NK-92 treated with Interleukin-12 subunit alpha and Interleukin-12 subunit beta, amount 100 ng/mL, for 24 hours (cell line): ENCODE measurements at places on chromosomes 1 and 21.

GRCh38 chr1:160747717-160748116 lies 8.7 kb downstream of the SLAMF7 start:
- no peak for DNase-seq

- no peak for DNase-seq
Measured at GRCh38 chr1:237863234-237863633, 27.5 kb downstream of the ZP4 start.

DNA sequence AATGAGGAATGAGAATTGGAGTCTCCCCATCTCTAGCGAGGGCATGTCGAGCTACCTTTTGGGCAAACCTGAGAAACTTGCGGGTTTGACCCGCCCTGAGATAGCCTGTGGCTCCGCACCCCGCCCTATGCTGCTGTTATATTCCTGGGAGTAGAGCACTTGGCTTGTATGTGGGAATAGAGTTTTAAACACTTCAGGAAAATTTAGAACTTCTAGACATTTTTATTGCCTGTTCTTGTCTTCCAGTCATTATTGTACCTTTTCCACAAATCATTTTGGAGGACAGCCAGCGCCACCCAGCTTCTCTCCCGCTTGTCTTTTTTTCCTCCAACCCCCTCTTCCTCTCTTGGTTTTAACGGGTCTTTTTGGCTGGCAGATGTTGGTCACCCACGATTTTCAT lies 738 bp downstream of the GNPAT start:
- no peak for DNase-seq

DNA sequence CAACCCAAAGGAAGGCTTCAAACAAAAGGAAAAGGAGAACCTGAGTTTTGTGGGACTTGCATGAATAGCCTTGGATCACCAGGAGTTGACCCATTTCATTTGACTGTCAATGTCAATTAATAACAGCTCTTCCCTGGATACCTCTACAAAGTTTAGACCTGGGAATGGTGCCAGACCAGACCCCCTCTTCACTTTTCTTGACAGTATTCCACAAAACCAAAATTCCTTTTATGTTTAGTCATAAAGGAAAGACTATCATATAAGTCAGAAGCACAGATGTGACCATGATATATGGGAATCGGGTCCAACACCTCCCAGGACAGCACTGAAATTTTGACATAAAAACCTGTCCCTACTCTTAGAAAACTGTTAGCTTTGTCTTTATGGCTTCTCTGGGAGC lies 191.8 kb downstream of the LYPLAL1 start:
- no peak for DNase-seq

DNA sequence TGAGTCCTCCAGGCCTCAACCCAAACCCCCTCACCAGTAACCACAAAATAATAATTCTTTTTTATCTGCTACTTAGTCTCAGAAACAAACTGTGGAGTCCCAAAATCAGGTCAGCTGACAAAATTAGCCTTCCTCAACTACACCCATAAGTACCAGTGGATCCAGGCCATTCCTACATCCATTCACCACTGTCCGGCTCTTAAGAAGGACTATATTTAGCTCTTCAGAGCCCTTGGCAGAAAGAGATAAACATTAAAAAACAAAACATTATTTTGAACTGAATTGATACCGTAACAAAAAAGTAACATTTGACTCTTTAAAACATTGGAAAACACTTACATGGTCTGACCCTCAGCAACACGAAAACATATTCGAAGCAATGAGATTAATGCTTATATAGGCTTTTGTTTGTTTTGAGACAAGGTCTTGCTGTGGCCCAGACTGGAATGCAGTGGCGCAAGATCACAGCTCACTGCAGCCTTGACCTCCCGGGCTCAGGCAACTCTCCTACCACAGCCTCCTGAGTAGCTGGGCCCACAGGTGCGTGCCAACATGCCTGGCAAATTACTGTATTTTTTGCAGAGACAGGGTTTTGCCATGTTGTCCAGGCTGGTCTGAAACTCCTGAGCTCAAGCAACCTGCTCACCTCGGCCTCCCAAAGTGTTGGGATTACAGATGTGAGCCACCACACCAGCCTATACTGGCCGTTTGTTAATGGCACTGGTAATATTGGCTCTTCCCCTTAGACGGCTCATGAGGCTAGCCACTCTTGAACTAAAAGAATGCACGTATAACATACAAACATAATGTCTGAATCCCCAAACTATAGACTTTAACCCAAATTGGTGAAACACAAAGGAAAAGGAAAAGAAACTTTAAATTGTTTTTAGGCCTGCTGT lies 330.7 kb downstream of the SMYD3 start:
- no peak for DNase-seq

- DNase-seq: no peak
Measured at GRCh38 chr1:220927442-220927841, 48.2 kb downstream of the HLX start.

- DNase-seq: no peak
Measured at GRCh38 chr1:15068152-15068551, 85.4 kb upstream of the TMEM51 start.

DNA sequence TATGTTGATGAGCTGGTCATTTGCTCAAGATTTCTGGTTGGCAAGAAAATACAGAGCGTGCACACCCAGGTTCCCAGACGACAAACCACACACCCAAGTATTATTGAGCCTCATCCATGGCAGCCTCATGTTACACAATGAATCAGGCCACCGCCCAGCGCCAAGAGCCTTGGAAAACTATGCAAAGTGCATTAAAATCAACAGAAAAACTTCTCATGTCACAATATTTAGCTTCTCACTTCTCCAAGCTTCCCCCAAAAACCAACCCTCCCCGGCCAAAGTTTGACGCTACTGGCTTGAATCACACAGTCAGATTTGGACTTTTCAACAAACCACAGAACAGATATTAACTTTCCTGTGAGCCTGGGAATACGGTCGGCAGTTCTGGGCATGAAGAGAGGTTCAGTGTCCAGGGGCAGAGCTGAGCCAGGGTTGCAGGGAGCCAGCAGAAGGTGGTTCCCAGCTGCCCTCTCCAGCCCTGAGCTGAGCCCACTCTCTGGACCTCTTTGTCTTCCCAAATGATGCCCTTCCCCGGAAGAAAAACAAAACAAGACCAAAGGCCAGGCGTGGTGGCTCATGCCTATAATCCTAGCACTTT lies 71.1 kb downstream of the SETD4 start:
- no peak for DNase-seq

DNA sequence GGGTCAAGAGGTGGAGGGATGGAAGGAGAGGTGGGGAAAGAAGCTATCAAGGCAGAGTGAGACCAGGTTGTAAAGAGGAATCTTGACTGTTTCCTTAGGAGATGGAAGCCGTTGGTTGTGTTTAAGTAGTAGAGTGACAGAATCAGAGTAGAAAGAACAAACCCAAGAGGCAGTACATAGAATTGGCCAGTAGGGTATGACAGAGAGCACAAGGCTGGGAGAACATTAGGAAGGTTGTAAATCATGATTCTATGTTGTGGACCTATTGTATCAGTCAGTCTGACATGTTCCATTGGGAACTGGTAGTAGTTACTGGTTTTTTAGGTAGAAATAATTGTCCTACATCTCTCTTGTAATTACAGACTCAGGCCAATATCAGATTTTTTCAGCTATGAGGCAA lies 486.9 kb upstream of the USP24 start:
- DNase-seq: no peak

DNA sequence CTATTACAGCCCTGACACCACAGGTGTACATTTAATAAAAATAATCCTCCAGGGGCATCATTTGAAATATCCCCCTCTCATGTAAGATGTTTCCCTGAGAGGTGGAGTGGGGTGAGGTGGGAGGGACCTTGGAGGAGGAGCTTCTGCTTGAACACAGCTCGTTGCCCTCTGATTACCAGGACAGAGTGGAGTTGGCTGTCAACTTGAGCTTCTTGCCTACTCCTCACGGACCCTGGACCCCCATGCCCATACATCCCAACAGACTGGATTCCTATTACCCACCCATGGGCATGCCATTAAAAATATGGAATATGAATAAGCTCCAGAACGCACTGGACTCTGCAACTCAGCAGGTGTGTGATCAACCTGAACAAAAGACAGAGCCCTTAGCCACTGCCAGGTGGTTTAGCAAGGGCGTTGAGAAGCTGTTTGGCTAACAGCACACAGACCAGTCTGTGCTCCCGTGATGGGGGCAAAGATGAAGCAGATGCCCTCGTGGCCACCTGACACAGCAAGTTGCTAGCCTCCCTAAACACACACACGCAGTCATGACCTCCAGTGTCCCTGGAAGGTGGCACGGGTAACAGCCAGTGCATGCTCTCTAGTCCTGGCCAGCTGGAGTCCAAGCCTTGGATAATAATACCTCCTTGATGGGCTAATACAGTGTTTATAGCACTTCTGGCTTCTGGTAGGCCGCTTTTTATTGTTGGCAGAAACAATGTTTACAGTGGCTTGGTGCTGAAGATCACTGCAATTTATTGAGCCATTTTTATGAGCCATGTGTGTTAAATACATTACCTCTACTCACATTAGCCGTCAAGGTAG lies 155.0 kb downstream of the TOMM20 start:
- no peak for DNase-seq

DNA sequence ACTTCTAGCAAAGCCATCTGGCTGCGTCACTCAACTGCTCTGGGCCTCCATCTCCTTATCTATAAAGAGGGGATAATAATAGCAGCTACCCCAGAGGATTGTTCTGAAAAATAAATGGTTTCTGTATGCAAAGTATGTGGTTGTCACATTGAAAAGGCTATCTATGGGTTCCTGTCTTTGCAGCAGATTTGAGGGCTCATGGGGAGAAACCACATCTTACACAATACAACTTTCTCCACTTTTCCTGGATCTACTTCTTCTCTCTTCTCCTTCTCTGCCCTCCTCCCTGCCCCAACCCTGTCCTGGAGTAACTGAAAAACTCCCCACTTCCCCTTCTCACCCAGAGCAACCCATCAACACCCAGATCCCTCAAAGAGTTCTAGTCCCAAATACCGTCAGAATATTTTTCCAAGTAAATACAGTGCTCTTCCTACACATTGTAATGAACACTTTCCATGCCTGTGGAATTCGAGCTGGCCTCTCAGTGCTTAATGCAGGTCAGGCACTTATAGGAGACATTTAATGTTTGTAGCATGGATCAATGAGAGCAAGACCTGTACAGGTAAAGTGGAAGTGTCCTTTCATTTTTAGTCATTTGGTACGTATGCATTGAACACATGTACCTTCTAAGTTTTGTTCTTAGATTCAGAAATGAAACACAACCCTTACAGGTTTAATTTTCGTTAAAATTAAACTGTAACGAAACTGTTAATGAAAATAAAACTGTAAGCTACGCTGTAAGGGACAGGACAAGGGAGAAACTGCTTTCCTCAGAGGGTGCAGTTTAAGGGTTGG lies 131.9 kb downstream of the AK5 start:
- no peak for DNase-seq

GRCh38 chr1:9852410-9853248 lies 28.9 kb upstream of the CLSTN1 start:
- DNase-seq: no peak

DNA sequence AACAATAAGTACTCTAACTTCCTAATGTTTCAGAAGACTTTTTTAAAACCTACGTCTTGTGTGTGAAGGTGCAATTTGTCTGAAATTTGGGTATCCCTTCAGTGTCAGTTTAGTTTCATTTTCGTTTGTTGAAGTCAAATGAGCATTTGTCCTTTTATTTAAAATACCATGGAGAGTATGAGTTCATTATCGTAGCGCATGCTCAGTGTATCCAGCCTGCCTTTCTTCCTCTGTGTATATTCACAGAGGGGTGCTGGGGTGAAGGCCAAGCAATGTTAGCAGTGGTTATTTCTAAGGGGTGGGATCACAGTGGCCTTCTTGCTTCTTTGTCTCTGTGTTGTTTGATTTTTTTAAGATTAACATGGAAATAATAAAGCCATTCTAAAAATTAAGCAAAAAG lies 43.2 kb downstream of the CNN3 start:
- DNase-seq: no peak

DNA sequence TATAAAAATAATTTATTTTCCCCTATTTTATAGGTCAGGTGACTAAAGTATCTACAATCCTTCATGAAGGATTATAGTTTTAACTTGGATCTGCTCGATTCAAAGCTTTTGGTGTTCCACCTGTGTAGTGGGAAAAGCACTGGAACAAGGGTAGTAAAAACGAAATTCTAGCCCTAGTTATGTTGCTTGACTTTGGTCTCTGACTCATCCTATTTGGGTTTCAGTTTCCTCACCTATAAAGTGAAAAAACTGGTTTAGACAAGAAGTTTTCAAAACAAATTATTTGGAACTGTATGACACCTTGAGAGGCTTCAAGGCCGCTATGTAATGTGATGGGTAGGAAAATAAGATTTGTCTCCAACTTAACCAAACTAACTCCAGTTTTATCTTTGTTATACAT lies 505.2 kb upstream of the ZRANB2 start:
- DNase-seq: no peak

- no peak for DNase-seq
Measured at GRCh38 chr1:228180959-228181644, 15.5 kb downstream of the IBA57 start.
